ENCODE measurements at places on chromosomes 3 and 15.
A peak's percentile ranks its signal among the peaks of the same experiment; 100 is the strongest.

DNA sequence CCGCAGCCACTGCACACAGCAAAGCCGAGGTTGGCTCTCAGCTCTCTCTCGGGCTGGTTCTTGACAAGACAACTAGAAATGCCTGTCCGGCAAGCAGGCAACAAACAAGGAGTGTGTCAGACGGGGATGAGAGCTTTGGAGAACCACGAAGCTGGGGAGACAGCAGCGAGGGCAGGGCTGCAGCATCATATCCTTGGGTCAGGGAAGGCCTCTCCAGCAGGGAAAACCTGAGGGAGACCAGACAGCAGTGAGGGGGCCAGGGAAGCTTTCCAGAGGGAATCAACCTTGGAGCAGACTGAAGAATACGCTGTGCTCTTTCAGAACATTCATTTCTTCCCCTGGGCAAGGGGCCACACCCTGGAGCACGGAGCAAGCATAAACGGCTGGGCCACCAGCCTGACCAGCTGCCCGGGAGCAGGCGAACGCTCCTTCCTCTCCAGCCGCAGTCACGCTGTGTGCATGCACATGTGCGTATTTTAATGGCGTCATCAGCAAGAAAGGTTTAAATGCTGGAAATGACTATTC is 58.7 kb downstream of the CHSY1 start:
- peak; percentile 70 for DNase-seq

GRCh38 chr3:169984292-169984691 is 17.7 kb downstream of the SEC62 start:
- DNase-seq = no peak

DNA sequence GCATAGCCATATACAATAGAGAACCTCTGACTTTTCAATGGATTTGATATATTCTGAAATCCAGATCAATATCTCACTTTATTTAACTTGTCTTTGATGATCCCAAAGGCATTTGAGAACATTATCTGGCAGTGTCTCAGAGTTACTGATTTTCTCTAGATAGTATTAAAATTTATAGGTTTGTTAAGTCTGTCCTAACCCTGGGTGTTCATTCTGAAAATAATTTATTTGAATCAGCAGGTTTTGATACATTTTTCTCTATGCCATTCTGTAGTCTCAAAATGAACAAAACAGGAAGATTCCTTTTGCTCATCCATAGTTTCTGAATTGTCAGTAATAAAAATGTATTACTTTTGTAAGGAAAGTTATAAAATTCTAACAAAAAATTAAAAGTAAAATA is 14.3 kb downstream of the CCR8 start:
- no peak for DNase-seq

DNA sequence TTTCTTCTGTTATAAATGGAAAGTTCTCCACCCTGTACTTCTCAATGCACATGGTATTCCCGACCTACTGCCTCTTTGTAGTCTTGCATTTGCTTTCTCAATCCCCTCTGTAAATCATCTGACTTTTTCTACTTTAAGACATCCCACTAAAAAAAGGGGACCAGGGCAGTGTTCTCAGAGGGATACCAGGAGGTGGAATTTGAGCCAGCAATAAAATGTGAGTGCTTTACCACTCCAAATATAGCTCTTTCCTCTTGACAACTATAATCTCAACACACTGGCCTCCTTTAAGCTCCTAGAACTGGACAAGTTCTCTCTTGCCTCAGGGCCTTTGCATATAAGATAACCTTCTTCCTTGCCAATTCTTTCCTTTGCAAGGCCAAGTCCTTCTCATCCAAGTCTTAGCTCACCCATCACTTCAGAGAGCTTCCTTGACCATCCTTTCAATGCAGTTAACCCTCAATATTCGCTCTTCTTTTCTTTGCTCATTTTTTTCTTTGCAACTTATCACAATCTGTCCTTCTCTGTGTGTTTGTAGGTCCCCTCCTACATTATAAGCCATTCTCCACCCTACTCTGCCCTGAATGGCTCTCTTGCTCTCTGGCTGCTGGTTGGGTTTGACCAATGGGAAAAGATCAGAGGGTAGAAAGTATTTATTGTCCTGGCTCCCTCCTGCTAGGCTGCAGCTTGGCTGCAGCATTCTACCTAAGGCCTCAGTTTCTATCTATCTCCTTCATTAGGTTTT is 93.4 kb downstream of the PRICKLE2 start:
- DNase-seq = no peak

DNA sequence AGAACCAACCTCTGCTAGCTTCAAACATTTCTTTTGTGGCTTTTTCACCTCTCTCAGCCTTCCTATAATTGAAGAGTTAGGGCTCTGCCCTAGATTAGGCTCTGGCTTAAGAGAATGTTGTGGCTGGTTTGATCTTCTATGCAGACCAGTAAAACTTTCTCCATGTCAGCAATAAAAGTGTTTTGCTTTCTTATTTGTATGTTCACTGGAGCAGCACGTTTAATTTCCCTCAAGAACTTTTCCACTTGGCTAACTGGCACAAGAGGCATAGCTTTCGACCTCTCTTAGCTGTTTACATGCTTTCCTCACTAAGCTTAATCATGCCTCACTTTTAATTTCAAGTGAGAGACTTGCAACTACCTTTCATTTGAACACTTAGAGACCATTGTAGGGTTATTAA is 964.7 kb downstream of the ROBO2 start:
- DNase-seq = no peak

GRCh38 chr15:94206463-94207167 is 24.7 kb upstream of the MCTP2 start:
- peak; percentile 36 for DNase-seq

Data from right hindlimb (tissue), 1 donor.